Stimulated activated CD4-positive, alpha-beta T cell treated with anti-CD3 and anti-CD28 coated beads, Interleukin-1b, Interleukin-23, amount 100 ng/mL, for 1 hour (primary cell): ENCODE measurements at places on chromosomes 4 and X.

DNA sequence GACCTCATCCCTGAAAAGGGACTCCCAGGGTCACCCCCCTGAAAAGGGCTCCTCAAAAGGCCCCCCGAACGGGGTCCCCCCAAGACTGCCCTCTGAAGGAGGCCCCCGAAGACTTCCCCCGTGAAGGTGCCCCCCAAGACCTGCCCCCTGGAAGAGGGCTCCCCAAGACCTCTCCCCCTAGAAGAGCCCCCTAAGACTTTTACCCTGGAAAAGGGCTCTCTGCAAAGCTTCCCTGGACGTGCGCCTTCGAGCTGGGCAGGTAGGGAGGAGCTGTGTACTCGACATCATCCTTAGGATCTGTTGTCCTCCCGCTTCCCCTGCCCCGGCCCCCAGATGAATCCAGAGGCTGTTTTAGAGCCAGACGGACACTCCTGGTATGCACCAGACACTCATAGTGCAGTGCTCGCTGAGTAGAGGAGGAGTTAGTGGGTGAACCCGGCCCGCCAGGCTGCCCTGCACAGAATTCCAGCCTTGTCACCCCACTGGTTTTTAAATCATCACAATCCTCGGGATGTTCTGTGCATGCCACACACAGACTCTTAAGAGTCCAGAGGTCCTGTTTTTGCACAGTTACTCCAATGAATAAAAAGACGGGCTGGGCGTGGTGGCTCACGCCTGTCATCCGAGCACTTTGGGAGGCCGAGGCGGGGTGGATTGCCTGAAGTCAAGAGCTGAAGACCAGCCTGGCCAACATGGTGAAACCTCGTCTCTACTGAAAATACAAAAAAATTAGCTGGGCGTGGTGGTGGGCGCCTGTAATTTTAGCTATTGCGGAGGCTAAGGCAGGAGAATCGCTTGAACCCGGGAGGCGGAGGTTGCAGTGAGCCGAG, 5.7 kb upstream of the SLC25A6 start:
- no peak for DNase-seq

DNA sequence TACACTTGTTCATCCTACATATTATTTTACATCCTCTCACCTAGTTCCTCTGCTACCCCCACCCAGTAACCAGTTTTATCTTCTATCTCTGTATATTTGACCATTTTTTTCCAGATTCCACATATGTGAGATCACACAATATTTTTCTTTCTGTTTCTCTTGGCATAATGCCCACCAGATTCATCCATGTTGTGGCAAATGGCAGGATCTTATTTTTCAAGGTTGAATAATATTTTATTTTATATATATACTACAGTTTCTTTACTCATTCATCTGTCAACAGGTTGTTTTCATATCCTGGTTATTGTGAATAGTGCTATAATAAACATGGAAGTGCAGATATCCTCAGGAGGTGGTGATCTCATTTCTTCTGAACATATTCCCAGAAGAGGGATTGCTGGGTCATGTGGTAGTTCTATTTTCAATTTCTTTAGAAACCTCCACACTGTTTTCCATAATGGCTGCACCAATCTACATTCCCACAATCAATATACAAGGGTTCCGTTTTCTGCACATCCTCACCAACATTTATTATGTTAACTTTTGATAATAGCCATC, 48.2 kb downstream of the THAP9 start:
- no peak for DNase-seq

DNA sequence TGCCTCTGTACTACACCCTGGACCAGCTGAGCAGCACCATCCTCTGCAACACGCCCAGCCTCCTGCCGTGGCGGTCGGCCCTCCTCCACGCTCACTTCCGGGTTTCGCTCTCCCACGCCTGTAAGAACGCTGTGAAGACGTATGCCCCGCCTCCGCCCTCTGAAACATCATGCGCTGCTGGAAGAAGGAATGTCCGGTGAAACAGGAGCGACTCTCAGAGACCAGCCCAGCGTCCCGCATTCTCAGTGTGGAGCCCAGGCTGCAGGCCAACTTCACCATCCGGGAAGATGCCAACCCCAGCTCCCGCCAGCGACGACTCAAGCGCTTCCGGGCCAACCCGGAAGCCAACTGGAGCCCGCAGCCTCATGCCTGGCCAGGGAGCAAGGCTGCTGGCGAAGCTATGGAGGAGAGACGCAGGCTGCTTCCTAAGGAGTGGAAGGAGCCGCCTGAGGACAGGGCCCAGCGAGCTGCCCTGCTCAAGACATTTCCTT, 186.1 kb upstream of the SLITRK2 start:
- no peak for DNase-seq

DNA sequence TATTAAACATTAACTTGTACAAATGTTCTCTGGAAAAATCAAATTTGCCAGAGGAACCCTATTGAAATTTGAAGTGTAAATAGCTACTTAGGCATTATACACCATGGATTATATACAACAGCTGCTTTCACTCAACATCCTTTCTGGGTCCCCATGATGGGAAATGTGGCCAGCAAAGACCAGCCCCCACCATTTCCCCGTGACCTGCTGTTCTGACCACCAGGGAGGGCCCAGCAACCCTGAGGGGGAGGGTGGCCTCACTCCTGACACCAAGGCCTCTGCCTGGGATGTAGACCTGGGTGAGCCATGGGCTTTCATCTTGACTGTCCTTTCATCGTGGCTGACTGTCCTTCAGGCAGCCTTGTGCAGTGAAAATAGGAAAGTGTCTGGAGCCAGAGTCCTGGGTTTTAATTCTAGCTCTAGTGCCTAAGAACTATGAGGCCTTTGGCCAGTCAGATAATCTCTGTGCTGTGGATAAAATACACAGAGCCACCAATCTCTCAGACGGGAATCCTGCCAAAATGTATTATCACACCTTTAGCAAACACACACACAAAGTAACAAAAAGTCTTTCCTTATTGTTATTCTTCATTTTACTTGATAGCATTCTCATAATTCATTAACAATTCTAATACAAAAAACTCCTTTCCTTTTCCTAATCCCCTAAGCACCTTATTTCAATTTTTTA, 45.1 kb downstream of the NR3C2 start:
- no peak for DNase-seq

- no peak for DNase-seq
Observed at GRCh38 chr4:14434483-14434882, 567.8 kb upstream of the CPEB2 start.

DNA sequence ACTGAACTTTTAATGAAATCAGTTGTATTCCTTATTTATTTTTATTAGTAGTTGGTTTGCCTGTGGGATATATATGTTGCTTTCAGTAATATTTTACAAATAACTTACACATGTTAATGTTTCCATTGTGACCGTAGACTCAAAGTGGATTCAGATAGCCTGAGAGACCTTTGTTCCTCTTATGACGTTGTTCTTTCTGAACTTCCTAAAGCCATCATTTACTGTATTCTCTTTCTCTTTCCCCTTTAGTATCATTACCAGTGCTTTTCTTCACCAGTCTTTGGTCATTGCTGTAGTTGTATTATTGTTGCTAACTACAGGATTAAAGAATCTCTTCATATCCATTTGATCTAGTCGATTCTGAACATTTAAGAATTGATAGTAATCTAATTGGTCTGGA, 4.3 kb downstream of the STIM2 start:
- DNase-seq = no peak

DNA sequence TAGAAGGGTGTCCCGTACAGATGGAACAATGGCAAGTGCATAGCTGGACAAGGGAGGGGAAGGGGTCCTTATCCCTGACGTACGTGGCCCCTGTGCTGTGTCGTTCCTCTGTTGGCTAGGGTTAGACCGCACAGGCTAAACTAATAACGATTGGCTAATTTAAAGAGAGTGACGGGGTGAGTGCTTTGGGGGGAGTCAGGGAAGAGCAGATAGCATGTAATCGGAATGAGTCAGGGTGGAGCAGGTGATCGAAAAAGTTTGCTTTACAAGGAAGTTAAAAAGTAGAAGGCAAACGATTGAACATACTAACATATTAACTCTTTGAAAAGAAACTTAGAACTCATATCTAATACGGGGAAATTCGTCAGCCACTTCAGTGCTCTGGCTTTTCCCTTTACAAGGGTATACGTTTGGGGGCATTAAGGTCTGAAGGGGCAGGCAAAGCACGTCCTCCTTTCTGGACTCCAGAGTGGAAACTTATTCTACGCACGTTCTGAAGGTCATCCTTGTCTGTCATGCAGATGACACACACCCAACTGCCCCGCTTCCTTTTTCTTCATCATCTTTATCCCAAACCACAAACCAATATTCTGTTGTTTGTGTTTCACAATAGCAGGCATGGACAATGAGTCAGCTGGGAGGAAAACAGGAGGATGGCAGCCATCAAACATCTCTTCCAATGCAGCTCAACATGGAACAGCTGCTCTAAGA, 10.2 kb upstream of the CRLF2 start:
- no peak for DNase-seq

DNA sequence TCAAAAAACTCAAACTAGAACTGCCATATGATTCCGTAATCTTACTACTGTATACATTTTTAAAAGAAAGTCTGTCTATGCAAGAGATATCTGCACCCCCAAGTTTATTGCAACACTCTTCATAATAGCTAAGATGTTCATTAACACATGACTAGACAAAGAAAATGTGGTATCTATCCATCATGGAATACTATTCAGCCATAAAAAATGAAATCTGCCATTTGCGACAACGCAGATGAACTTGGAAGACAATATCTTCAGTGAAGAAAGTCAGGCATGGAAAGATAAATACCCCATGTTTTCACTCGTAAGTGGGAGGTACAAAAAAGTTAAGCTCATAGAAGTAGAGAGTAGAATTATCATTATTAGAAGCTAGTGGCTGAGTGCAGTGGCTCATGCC, 87.3 kb upstream of the DHRSX start:
- DNase-seq = no peak

DNA sequence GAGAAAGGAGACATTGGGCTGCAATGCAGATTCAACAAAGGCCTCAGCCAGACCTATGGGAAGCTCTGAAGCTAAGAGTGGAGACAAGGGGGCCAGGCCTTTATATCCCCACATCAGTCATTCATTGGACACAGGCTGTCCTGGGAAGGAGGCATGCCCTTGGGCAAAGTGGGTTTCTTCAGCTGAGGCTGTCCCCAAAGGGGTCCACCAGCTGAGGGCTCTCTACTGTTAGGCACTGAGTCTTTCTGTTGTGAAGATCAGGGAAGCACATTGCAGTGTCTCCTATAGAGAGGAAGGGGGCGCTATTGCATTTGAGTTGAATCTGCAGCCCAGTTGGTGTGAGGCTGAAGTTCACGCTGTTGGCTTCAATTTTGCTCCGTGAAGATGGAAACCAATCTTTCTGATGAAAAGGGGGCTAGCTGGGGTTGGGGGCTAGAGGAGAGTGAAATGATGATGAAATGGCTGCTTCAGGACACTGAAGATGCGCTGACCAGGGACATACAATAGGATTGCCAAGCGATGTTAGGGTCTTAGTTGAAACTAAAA, 48.0 kb downstream of the SLC25A5 start:
- no peak for DNase-seq

DNA sequence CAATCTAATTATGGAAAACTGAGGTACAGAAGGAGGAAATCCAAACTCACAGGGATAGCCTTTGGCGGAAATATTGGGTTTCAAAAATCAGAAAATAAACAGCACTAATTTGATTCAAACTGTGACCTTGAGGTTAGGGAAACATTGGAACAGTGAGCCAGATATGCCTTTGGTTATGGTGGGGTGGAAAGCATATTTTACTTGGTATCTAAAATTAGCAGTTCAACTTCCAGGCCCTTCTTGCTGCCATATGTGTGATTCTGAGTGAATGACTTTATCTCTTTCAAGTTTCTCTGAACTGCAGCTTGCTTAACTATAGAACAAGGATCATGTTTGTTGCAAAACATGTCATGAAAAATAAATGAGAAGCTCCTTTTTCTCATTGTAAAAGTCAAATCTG, 240.9 kb upstream of the VEGFC start:
- DNase-seq = no peak

DNA sequence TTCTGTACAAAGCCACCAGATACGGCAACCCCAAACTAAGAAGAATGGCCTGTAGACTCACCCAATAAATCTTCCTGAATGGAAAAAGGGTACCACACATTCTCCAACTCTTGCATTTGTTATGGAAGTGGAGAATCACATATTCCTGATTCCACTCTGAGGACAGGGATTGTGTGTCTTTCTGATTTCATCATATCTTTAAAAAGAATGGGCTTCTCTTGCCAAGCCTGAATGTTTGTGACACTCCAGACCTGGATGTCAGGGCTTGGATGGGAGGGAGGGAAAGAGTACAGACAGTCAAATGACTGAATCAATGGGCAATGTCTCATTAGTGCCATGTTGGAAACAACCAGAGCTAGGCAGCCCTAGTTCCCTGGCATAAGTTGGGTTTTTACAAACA, 77.4 kb downstream of the PLAC1 start:
- DNase-seq = no peak

GRCh38 chrX:148024425-148025148, 43.5 kb downstream of the FMR1NB start:
- DNase-seq = no peak

- DNase-seq = no peak
Observed at GRCh38 chr4:2060611-2061185, 1.6 kb downstream of the NAT8L start.

DNA sequence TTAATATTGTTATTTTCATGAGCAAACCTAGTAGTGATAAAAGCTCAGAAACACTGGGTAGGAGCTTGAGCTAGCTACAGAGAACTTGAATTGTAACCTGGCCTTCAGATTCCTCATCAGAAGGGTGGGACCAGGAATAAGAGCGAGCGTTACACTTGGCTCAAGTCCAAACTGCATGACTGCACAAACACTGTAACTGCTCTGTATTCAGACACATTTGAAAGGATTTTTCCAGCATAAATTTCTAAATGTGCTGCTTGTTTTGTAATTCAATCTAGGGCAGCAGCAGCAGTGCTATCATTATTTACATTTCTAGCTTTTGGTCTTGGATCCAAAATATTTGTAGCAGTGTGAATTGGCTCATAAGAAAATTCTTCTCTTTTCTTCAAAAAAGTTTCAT, 133.0 kb upstream of the TMLHE start:
- no peak for DNase-seq

DNA sequence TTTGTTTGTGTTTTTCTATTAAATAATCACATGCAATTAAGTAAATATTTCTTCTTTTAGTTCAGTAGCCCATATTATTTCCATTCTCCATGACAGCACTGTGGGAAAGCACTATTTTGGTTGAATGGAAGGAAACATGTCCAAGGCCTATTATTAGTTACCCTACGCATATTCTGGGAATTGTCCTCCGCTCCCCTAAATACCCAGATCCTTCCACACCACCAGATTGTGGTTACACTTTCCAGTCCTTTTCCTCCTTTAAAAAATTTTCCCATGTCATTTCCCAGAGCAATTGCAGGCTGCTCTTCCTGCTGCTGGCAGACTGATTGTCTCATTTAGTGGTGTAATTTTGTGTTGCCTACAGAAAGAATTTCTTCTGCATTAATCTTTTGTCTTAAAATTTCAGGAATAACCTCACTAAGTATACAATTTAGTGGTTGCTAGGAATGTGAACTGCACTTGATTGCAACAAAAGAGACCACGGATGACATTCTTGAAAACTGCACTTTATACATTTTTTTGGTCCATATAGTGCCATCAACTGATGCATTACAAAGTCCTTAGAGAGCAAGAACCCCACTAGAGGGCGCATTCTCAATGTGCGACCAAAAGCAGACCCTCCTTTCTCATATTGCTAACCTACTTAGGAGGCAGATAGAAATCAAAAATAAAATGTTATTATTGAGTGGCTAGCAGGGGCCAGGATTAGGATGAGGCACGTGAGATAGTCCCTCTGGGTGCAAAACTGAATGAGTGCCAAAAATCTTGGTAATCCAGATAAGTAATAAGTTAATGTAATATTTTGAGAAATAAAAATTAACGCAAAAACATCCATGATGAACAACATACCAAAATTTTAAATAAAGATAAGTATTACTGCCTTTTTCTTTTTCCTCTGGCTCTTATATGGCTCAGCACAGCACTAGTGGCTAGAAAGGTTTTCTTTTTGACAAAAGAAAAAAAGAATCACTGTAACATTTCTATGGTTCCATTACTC, 98.8 kb upstream of the IQCM start:
- no peak for DNase-seq
